Inflammatory macrophage (primary cell): ENCODE measurements at places on chromosomes 2 and 18.

DNA sequence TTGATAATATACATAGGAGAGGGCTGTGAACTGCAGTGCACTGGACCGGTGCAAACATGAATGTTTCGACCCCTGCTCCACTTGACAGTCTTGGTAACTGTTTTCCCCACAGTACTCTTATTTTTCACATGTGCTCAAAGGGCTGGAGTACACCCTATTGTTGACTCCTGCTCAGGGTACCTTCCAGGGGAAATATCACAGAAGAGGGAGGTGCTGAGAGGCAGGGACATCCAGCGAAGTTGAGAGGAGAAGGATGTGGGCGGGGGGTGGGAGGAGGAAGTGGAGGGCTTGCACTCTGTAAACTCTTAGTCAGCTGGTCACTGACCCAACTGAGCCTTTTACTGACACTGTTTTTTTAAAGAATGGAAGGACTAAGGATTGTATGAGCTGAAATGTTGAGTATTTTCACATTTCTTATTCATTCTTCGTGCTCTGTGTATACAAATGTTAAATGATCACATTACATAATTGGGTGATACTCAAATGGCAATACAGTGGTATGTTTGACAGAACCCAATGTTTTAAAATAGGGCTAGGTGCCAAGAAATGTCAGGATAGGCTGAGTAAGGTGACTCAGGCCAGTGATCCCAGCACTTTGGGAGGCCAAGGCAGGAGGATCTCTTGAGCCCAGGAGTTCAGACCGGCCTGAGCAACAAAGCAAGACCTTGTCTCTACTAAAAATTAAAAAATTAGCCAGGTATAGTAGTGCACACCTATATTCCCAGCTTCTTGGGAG, 10.0 kb downstream of the INPP4A start:
- DNase-seq, result peak; percentile 84

GRCh38 chr2:63053081-63053888, 2.7 kb downstream of the OTX1 start:
- no peak for DNase-seq

DNA sequence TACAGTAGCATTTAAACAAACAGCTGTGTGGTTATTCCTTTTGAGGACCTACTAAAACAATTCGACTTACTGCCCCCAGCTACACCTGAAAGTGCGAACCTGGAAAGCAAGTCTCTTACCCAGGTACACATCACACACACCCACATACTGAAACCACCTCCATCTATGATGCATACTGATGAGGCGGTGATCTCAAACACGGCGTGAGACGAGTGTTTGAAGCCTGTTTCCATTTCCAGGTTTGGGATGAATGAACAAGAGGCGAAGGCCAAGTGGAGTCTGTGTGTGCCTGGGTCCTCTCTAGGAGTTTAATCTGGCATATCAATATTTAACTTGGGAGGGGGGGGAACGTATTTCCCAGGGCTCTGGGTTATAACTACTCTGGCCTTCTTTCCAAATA, 1.6 kb downstream of the TMEM185B start:
- no peak for DNase-seq

DNA sequence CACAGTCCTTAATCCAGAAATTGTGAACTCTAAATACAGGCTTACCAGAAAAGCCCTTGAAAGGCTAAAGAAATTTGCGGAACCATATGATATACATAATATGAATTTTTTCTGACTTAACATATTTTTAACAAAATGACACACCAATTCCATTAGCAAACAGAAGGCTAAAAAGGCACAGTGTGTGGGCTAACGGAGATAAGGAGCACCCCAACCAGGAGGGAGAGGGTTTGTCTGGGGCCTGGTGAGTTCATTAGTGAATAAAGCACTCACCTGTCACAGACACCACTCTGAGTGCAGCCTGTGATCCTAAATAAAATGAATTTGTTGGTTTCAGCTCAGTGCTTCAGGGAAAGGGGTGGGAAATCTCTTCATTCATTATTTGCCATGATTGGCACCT, 2.7 kb upstream of the FECH start:
- DNase-seq, result no peak

DNA sequence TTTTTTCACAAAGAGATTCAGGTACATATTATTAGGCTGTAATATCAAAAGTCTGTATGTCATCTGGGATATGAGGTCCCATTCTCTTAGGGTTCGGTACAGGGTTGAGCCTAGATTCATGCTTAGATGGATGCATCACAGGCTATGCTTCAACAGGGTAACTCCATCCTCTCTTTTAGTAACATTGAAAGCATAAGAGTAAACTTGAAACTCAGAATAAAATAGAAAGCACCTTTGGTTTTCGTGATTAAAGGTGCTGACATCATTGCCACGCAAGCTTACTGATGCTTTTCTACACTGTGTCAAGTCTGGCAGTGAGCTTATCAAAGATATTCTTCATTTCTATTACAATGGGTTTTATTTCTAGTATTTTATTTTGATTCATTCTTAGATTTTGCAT, 419.1 kb upstream of the DSEL start:
- no peak for DNase-seq
